ENCODE measurements at places on chromosomes 5 and 9. TPM values are rescaled to one million over a fixed set of nuclear protein-coding genes. Genes with fewer than 3 reads are reported as not detected.

- no peak for DNase-seq
Observed at GRCh38 chr9:82127465-82127864, 138.9 kb downstream of the SPATA31D1 start.

DNA sequence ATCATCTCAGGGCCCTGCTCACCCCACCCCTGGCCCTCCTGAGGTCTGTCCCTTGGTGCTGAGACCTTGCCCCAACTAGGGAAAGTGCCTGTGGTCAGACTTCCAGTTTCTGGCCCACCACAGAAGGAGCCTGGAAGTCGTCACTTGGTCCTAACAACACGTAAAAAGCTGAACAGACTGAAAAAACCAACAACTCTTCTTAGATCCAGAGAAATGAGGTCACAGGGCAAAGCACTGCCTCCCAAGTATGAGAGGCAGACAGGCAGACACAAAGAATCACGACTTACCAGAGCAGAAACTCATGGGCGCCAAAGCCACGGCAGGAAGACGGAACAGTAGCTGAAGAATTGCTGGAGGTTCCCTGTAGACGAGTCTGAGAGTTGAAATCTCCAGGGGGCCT lies 38.5 kb downstream of the OR2V1 start:
- DNase-seq: no peak

DNA sequence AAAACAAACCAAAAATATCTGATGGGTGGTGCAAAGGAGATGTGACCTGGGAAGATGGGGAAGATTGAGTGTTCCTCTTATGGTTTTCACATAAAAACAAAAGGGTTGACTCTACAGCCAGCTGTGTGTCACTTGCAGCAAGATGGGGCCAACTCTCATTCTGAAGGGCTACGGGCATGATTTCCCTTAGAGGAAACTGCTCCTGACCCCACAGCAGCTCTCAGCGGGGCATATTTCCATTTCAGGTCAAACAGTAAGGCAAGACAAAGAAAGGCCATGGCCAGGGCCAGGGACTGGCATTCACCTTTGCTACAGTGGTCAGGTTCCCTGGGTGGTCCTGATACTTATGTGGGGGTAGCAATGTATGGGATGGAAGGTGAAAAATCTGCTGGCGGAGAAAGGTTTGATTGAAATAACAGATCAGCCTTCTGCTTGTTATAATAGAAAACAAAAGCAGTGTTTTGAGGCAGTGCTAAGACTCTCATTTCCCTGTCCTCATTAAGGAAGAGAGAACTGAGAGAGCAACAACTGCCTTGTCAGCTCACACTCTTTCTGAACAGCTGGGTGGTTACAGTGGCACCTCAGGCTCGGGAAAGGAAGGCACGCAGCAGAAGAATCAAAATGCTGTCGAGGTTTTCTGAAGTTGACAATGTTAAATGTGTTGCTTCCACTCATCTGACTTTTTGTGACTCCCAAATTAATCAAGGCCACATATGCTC lies 120.7 kb upstream of the PCA3 start:
- DNase-seq: no peak

GRCh38 chr5:145562931-145563330 lies 272.2 kb downstream of the PRELID2 start:
- DNase-seq: no peak

- DNase-seq: no peak
Observed at GRCh38 chr9:104923740-104924139, 4.2 kb downstream of the ABCA1 start.

The CORO2A gene
- 2.2 TPM for total RNA-seq

- no peak for DNase-seq
Observed at GRCh38 chr5:107011605-107012004, 659.1 kb downstream of the EFNA5 start.

- no peak for DNase-seq
Observed at GRCh38 chr5:134103397-134103796, 11.1 kb upstream of the TCF7 start.

- no peak for DNase-seq
Observed at GRCh38 chr5:77983482-77984199, 207.5 kb upstream of the TBCA start.

GRCh38 chr9:570187-570586 lies 271.3 kb upstream of the DMRT1 start:
- no peak for DNase-seq

The NEK6 gene
- 77.8 TPM for total RNA-seq

- no peak for DNase-seq
Observed at GRCh38 chr5:158770506-158770905, 329.2 kb downstream of the EBF1 start.

DNA sequence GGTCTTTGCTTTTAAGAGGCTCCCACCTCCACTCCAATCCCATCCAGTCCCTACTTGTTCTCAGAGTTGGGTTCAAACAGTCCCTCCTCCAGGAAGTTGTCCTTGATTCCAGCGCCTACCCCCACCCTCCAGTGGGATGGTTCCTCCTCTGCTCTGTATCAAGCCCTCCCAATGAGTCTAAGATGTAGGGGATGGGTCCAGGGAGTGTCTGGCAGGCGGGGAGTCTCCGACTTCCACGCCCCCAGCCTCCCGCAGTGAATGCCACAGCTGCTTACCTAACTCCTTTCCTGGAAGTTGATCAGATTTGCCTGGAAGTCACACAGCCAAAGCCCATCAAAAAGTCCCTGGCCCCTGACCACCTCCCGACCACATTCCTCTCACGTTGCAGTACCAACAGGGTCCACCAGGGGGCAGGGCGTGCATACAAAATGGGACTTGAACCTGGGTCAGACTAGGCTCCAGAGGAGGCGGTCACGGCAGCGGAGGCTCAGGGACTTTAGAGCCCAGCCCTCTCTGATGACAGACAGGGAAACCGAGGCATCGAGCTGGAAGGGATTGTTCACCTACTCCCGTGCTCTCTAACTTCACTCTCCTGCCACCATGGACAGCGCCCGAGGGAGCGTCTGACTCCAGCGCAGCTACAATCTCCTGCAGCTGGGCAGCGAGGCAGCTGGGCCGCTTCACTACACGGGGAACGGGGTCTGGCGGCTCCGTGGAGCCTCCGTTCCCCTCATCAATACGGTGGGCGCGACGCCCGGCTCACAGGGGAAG lies 25.0 kb upstream of the TDRD7 start:
- DNase-seq: peak; percentile 56

The PALM2AKAP2 gene
- total RNA-seq: 20.6 TPM

DNA sequence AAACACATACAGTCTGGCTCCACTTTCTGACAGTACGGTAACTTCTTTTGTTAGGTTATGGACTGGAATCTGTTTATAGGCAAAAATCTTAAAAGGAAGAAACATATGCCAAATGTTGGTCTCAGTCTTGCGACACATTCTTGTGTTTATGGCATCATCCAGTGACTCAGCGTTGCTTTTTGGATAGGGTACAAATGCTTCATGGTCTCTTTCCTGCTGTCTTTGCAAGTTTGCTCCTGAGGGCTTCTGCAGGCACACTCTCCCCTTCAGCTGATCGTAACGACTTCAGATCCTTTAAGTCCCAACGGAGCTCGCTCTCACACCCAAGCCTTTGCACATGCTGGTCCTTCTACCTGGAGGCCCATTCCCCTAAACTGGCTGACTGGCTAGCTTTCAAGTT lies 23.6 kb upstream of the TNFSF8 start:
- DNase-seq: peak; percentile 84

DNA sequence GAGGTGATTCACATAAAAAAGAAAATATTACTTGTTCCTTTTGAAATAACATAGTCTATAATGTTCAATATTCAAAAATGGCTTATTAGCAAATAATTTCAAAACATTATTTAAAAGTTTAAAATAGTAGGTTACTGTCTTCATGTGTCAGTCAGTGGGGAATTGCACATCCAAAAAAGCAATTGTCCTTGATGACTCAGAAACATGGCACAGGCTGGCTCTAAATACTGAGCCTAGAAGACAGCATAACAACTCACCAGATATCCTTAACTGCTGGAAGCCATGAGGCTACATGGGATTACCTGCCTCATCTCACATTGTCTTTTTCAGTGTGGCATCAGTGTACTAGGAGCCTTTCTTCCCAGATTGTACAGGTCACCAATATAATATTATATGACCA lies 439.5 kb upstream of the RGMB start:
- no peak for DNase-seq

GRCh38 chr5:75138689-75139088 lies 86.3 kb upstream of the GCNT4 start:
- DNase-seq: no peak

The KCNT1 gene
- not detected for total RNA-seq

The NPM1 gene
- total RNA-seq: 1,596 TPM

DNA sequence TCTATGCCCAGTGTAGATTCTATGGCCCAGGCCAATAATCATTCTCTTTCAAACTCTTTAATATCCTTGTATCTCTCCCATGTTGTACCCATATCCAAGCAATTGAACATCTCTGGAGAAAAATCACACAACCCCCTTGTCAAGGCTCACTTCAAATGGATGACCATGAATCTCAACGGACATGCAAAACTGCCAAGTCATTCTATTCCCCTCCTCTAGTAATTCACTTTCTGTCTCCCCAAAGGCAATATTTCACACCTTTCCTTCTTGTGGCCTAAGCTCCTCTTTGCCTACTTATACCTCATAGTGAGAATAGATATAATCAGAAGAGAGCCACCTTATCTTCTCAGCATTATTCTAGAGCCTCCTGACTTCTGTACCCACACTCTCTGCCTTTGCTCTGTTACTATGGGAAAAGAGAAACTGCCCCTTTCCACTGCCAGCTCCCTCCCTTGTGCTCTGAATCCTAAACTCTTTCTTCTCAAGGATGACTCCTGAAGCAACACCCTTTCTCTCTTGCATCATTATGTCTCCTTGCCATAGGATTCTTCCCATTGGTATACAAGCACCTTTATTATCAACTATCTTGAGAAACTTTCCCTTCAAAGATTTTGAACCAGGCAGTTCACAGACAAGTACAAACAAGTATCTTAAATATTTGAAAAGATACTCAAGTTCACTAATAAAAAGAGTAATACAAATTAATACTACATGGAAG lies 66.1 kb downstream of the RPS23 start:
- no peak for DNase-seq

- DNase-seq: no peak
Observed at GRCh38 chr5:66498791-66499207, 97.4 kb upstream of the MAST4 start.

- no peak for DNase-seq
Observed at GRCh38 chr9:14730461-14730898, 7.9 kb upstream of the CER1 start.

DNA sequence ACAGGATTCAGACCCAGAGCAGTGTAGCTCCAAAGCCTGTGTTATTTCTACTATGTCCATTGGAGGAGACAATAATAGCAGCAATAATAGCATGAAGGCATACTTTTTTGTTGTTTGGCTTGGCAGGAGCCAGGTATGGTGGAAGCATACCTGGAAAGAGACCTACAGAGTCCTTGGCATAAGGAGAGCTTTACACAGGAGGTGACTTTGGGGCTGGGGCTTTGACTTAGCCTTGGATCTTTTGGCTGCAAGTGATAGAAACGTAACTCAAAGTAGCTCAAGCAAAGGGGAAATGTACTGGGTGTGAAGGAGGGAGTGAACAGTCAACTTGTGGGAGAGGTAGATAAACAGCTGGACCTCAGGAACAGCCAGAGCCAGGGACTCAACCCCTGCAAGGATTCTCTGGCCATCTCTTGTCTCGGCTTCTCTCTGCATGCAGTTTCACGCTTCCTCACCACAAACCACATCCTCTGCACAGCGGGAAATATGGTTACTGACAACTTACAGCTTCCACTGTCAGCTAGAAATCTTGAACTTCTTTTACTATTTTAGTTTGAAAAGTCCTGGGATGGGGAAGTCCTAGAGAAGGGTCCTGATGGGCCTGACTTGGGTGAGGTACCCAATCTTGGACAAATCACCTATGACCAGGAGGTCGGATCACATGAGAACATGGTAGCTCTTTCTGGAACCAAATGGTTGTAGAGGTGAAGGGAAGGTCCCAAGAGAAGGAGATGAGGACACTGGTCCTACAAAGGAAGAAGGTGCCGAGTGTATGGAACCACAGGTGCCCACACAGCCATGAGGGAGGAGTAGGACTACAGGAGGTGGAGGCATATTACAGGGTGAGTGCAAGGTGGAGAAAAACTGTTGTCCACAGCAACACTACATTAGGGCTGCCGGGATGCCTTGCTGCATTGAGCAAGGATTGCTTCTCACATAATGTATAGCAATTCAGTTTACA lies 47.0 kb upstream of the TGFBR1 start:
- DNase-seq: peak; percentile 81

The GGTA1 gene
- total RNA-seq: not detected

GRCh38 chr9:98364086-98364485 lies 108.6 kb upstream of the TBC1D2 start:
- no peak for DNase-seq

- no peak for DNase-seq
Observed at GRCh38 chr9:105216440-105217178, 27.8 kb upstream of the SLC44A1 start.

GRCh38 chr5:41234475-41234874 lies 21.1 kb upstream of the C6 start:
- DNase-seq: no peak

The RHOBTB3 gene
- total RNA-seq: 447 TPM

- DNase-seq: no peak
Observed at GRCh38 chr9:115986508-115986907, 167.1 kb upstream of the PAPPA start.

DNA sequence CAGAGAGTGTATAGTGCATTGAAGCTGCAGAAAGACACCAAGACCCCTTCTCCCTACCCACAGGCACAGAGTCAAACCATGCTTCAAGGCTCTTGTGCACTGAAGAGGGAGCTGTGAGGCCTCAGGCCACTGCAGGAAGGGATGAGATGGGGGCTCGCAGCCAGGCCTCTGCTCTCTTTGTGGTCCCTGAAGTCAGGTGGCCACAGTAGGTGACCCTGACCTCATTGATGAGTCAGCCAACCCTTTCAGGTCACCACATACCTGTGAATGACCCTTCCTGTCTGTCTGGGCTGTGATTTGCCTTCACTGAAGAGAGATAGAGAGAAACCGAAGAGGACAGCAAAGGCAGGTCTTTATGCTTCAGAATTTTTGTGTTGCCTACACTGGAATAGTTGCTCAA lies 372.1 kb downstream of the ACTL7B start:
- no peak for DNase-seq

DNA sequence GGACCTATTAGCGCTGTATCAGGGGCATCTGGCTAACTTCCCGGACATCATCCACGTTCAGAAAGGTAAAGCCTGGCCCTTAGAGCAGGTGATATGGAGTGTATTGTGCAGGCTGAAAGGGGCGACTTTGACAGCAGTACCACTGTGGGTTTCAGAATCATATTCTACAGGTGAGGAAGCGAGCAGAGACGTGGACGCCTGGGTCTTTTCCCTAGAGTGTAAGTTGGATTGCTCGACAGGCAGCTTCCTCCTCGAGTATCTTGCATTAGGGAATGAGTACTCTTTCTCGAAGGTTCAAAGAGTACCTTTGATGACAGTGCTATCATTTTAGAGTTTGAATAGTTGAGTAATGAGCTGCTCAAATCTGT lies 1.9 kb downstream of the SNX18 start:
- no peak for DNase-seq

The ALG2 gene
- total RNA-seq: 33.9 TPM

The FRMD3 gene
- total RNA-seq: under 0.01 TPM

The OTULINL gene
- total RNA-seq: 0.18 TPM

- DNase-seq: no peak
Observed at GRCh38 chr9:121371495-121372061, 1.5 kb upstream of the STOM start.

GRCh38 chr5:149063017-149063687 lies at the start of gene SH3TC2:
SH3TC2 (minus strand) TSS chr5:149063062; CDS start chr5:149063022, 40 bp downstream.
- DNase-seq: peak; percentile 61

All from IMR-90 (cell line).